Uterus (tissue), 4 donors: ENCODE measurements at places on chromosomes 4 and X.

DNA sequence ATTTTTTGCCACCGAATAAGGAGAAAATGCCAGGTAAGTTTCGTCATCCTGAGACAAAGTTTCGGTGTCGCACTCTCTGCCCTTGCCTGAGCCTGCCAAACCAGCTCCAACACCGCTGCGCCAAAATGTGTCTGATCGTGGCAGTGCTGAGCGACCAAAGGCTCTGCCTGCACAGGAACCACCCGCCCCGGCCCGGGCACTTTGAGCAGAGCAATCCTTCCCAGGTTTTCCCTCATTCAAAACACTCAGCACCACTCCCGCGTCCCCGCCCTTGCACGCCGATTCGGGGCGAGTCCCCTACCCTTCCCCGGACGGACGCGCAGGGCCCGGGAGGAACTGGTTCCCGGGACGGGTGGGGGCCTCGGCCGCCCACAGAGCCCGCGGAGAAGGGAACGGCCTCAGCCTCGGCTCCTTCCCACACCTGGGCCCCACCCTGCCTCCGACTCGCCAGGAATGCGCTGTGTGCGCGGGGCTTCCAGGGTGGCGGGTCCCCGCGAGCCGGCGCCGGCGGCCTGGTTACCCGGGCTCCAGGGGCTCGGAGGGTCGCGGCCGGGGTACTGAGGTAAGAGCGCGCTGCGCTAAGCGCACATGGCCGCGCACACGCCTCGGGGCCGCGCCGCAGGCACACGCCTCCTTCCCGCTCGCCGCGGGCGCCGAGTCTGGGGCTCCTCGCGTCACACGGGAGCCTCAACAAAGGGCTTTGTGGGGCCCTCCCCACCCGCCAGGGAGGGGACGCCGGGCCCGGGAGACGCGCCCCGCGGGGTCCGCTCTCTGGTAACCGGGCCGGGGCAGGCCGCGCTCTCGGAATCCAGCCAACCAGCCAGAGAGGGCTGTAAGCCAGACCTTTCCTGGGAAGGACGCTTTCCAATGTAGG, at the start of gene C4orf36:
C4orf36 (minus strand) TSS at position 661 of the 874 bp plus-strand sequence. CDS start 902 bp downstream, outside the sequence.
- peak; percentile 60 for DNase-seq

GRCh38 chrX:46407753-46408130, 137.5 kb downstream of the ZNF674 start:
- DNase-seq = no peak

GRCh38 chr4:121421594-121421993, 40.8 kb upstream of the QRFPR start:
- DNase-seq = no peak

- DNase-seq = no peak
Observed at GRCh38 chr4:64564126-64564525, 154.9 kb upstream of the TECRL start.
